ENCODE measurements at places on chromosomes 1 and 21.

DNA sequence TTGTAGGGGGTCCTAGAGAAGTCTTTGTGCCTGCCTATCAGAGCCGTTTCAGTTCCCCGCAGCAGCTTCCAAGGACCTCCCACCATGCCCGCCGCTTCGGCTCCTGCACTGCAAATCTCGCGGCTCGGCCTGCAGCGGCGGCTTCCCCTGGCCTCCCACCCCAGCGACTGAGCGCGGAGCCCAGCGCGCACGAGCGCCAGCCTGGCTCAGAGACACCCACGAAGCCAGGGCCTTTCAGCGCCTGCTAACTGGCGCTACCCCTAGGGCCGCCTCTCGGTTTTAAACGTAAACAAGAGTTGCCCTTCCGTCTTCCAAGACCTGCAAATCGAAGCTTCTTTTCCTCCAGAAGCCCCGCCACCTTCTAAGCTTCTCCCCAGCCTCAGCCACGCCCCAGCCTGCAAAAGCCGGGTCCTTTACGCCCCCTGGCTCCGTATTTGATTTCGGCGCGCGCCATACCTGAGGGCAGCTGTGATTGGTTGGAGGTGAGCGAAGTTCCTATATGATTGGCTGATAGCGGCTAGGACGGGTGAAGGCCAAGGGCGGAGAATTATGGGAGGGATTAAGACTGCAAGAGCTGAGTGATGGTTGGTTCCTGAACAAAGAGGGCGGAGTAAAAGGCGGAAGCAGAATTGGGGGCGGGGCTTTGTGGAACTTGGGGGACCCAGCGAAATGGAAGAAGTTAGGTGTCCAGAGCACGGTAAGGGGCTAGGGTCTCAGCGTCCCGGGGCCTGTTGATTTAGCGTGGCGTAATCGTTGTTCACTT lies at the start of gene TTF2:
TSS of gene TTF2 (plus strand) at position 649 of the 763 bp plus-strand sequence. CDS start at position 670, 21 bp downstream.
- DNase-seq: peak; percentile 99

DNA sequence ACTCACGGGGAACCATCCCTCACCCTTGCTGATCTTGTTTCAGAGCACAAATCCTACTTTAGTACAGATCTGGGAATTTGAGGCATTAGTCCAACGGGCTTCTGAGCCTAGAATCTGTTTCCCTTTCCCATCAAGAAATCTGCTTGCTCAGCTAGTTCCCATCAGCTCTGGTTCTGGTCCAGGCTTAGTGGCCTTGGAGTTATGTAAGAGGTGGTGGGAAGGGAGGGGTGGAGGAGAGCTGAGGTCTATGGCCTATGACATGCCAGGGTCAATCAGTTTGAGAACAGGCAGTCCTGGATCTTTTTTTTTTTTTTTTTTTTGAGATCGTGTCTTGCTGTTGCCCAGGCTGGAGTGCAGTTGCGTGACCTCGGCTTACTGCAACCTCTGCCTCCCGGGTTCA lies 4.1 kb downstream of the GSTM1 start:
- no peak for DNase-seq

DNA sequence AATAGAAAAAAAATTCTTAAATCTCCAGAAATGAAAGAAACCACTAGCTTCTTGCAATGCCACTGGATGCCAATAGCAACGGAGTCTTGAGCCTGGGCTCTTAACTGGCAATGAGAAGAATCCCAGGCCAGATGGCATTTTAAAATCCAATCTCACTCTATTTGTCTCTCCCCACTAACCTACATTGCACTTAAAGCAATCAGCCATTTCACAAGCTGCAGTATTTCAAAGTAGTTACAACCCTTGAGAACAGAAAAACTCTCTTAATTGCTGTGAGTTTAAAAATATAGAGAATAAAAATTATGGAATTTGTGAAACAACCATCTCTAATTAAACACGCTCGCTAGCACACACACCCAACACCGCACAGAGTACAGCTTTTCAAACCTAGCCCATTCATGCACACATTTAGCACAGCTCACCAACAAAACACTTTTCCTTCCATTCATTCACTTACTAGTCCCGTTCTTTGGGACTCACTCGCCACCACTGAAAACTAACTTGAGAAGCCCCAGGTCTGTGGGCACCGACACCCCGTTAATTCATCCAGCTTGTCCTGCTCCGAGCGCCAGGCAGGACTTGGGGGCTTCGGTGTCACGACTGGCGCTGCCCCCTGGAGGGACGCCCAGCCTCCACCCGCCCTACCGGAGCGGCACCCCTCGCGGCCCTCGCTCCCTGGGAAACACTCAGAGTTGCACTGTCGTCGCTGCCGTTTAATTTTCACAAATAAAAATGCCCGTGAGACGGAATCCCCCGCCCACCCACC lies 1.0 kb downstream of the DDAH1 start:
- DNase-seq: peak; percentile 65

DNA sequence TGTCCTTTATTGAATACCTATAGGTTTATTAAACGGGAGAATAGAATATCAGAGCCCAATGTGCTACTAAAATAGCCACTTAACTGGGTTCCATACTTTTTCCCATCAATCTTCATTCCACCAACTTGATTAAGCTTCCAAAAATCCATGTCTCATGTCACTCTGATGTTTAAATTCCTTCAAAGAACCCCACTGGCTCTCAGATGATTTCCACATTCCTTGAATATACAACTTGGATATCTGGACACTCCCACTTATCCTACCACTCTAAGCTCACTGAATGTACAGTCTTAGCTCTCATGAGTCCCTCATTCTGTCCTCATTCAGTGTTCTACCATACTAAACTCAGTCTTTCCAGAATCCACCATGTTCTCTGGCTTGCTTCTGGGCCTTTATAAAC lies 21.1 kb downstream of the COL11A1 start:
- no peak for DNase-seq

GRCh38 chr1:70812442-70813109 lies 235.0 kb downstream of the PTGER3 start:
- no peak for DNase-seq

GRCh38 chr1:26666855-26667254 lies 29.0 kb upstream of the ARID1A start:
- no peak for DNase-seq

DNA sequence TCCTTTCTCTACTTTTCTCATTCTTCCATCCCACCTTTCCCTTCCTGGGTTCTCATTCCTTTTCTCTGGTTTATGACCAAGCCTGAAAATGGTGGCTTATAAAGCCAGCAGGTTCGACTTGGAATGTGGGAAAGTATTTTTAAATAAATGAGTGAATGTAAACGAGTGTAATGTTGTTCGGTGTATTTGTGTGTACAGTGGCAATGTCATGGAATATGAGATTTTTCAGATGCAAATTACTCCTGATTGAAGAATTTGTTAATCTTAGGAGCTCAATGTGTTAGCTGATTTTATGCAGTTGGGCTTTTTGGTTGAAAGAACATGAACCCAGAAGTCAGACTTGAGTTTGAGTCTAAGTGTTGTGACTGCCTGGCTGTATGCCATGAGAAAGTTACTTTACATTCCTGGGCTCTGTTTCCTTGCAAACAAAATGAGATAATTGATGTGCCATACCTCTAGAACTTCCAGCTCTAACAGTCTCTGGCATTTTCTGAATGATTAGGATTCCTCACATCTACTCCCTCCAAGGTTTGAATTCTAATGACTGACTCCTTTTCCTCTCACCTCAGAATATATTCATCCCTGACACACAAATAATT lies 6.6 kb downstream of the SGIP1 start:
- no peak for DNase-seq

DNA sequence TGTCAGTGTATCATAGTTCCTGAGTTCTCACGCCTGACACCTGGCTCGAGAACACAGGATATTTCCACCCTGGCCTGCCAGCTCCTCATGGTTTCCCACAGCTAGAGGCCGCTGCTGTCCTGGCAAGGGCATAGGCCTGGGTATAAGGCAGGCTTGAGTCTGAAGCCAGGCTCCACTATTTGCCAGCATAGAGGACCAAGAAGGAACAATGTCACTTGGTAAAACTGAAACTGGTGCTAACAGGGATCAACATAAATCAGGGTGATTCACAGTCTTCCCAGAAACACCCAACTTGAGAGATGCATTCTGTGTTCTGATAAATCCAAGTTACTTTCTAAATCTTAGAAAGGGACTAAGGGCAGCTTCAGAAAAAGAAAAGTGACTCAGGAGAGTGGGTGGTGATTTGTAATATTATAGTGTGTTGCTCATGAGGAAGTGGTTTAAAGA lies 6.9 kb upstream of the S100A2 start:
- DNase-seq: peak; percentile 46

DNA sequence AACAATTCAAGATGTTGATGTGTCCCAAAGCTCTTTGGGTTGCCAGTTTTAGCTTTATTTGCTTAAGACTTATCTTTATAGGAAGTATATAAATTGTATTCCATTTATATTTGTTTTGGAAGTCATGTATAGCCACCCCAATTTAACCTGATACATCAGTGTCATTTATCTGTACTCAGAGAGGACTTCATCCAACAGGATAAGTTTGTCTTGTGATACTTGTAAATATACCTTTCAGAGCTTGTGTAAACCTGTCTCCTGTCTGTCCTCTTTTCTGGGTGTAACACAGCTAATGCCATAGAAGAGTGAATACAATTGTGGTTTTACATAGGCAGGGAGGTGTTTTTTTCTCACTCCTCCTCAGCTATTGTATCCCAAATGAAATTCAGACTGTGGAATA lies 10.4 kb downstream of the PTGFR start:
- peak; percentile 85 for DNase-seq

DNA sequence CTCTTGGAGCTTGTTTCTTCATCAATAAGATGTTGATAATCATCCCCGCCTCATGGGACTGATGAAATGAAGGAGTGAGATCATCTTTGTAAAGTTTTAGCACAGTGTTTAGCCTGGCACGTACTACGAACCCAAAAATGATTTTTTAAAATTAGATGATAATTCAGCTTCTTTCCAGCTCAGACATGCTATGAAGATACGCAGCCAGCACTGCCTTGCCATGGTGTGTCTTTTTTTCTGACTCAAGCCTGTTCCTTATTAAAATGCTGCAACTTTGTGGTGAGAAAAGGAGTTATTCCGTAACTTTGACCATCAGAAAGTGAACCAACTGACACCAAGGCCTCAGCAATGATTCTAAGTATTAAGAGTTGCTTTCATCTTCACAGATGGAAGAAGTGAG lies 269.0 kb downstream of the LTN1 start:
- DNase-seq: no peak

- DNase-seq: no peak
Measured at GRCh38 chr1:85334962-85335361, 58.5 kb upstream of the BCL10 start.

GRCh38 chr1:110060034-110060661 lies 10.3 kb downstream of the ALX3 start:
- peak; percentile 5 for DNase-seq

DNA sequence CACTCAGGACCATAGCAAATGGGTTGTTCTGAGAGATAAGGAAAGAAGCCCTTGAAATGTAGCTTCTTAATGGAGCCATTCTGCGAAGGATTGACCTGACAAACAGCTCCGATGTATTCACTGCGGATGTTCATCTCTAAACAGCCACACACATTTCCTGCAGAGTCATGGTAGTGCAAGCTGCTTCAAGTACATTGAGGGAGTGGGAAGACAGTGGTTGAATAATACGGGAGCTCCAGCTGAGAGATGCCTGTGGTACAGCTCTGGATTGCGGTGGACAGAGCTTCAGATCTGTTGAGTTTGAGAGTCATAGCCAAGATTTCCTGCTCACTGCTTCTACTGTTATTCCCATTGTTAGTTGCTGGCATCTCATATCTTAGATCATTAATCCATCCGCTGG lies 86.6 kb downstream of the ZBTB18 start:
- no peak for DNase-seq

DNA sequence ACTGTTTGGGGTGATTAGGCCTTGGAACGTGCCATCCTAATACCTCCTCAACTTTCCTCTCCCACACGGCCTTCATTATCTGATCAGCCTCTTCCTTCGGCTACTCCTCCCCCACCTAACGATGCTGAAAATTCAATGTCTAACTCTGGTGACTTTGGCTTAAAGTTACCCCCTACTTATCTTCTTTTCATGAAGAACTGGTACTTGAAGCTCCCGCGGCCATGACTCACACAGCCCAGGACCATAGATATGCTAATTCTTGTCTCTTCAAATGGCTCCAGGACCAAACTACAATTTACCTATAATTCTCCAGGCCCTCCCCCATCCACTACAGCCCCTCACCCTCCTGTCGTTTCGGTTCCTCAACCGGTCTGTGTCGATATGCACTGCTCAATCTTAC lies 15.7 kb upstream of the AZIN2 start:
- no peak for DNase-seq

GRCh38 chr1:67853704-67854103 lies 20.4 kb upstream of the GNG12 start:
- peak; percentile 43 for DNase-seq

DNA sequence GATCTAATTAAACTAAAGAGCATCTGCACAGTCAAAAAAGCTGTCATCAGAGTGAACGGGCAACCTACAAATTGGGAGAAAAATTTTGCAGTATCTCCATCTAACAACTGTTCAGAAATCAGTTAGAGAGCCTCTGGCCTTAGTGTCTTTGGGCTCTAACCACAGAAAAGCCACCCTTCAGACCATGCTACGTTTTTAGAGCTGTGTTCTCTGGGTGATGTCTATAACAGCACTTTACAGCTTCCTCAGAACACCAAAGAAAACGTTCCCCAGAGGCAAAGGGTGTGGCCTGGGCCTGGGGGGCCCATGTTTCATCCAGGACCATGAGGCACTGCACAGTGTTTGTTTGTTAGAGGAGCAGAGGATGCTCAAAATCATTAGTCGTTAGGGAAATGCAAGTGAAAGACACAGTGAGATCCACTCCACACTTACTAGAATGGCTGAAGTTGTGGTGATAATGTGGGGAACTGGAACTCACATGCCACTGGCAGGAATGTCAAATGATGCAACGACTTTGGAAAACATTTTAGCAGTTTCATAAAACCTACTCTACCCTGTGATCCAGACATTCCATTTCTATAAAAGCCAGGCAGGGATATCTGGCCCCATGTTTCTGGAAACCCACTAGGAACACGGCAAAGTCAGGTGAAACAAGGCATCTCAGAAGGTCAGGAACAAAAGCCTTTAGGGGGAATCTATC lies 250.4 kb upstream of the HOOK1 start:
- no peak for DNase-seq

- DNase-seq: no peak
Measured at GRCh38 chr1:173268261-173268660, 61.1 kb upstream of the TNFSF4 start.

- peak; percentile 55 for DNase-seq
Measured at GRCh38 chr1:5991381-5992025, 722 bp downstream of the NPHP4 start.

DNA sequence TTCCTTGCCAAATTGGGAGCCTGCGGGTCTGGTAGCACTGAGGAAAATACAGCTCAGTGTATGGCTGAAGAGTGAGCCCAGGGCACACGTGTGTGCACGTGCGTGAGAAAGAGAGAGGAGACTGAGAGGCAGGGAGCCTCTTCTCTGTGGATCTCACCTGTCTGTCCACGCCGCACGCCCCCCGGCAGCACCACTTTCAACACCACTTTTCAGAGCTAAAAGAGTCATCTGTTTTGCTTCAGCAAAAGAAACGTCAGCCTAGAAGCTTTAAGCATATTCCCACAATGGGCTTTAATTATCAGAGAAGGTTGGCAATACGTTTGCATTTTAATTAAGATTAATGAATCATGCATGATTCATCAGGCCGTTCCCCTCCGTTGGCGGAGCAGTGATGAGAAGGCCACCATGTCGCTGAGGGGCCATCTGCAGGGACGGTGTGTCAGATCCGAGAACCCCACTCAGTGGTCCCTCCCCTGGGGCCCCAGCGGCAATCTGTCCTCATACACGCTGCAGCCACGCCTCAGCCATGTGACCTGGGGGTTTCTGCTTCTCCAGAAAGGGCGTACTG lies 56.8 kb downstream of the SIK1 start:
- DNase-seq: no peak

- peak; percentile 45 for DNase-seq
Measured at GRCh38 chr1:225999912-226000337, 782 bp upstream of the SDE2 start.

- DNase-seq: no peak
Measured at GRCh38 chr1:25695090-25695770, 78.6 kb downstream of the MAN1C1 start.
